ENCODE measurements at places on chromosomes 6 and 20.

GRCh38 chr6:116115781-116116180 lies 10.2 kb downstream of the COL10A1 start:
- no peak for DNase-seq

- DNase-seq: no peak
Observed at GRCh38 chr20:3226093-3226492, 12.9 kb downstream of the SLC4A11 start.

DNA sequence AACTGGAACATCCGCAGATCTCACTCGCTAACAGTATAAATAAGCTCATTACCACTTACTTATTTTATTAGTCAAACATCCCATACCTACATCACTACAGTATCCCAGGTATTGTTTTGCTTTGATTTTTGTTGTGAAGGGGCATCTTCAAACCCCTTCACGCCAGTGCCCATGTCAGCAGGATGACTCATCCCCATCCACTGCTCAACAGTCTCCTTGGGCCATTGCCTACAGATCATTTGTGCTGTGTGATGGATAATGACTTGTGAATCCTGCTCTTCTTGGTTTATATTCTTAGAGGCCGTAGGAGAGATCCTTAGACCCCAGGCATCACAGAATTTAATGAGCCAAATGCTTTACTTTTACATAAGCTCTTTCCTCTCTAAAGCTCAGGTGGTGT lies 8.5 kb upstream of the SIRT5 start:
- DNase-seq: no peak

GRCh38 chr20:30811885-30812671 lies 445.4 kb upstream of the DEFB115 start:
- DNase-seq: no peak

DNA sequence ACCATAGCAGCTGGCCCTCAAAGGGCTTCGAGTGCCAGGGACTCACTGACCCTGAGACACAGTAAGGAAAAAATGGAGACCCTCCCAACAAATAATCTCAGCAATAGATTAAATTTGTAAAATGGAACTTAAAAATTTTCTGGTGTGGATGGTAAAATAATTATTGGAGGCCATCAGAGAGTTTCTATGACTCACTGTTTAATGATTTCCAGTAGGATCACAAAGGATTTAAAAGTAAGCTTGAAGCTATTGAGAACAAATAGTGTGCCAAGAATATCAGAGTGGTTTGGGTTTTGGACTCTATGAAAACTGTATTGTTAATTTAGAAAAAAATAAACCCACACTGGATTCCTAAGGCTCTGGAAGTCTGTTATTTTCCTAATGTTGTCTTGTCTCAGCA lies 115.2 kb upstream of the AKIRIN2 start:
- no peak for DNase-seq

- no peak for DNase-seq
Observed at GRCh38 chr6:135577059-135577538, 79.6 kb upstream of the AHI1 start.

- no peak for DNase-seq
Observed at GRCh38 chr20:20333866-20334265, 34.0 kb upstream of the INSM1 start.

GRCh38 chr20:61387204-61387953 lies 135.3 kb downstream of the CDH4 start:
- no peak for DNase-seq

GRCh38 chr6:164827537-164827936 lies 481.9 kb downstream of the C6orf118 start:
- DNase-seq: no peak

DNA sequence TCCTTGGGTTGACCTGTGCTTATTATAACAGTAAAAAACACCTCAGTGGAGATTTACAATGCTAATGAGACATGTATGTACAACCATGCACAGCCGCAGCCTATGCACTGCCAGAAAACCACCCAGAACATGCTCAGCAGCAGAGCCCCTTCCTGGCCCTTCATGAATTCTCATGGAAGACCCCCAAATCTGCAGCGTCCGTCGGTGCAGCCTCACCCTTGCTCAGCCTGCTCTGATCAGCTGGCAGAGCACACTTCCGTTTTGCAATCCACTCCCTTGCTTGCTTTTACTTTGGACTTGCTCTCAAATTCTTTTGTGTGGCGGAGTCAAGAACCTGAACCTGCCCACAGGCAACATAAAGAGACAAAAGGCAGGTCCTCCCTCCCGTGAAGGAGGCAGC lies 378.2 kb upstream of the SULF2 start:
- no peak for DNase-seq

DNA sequence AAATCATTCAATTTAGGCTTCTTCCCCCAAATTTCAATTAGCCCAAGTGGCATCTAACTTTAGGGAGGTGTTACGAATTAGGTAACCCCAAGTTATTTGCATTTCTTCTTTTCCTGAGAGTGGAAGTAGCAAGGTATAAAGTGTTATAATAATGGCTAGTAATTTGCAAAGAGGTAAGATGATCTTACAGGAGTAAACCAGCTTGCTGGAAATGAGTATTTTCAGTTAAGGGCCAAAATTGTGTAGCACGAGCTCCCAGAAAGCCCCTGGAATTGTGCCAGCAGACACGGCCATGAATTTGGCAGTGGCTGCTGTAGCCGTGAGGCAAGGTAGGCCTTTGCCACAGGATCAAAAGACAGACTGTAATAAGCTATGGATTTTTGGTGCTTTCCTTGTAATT lies 38.0 kb downstream of the CITED2 start:
- DNase-seq: peak; percentile 11

DNA sequence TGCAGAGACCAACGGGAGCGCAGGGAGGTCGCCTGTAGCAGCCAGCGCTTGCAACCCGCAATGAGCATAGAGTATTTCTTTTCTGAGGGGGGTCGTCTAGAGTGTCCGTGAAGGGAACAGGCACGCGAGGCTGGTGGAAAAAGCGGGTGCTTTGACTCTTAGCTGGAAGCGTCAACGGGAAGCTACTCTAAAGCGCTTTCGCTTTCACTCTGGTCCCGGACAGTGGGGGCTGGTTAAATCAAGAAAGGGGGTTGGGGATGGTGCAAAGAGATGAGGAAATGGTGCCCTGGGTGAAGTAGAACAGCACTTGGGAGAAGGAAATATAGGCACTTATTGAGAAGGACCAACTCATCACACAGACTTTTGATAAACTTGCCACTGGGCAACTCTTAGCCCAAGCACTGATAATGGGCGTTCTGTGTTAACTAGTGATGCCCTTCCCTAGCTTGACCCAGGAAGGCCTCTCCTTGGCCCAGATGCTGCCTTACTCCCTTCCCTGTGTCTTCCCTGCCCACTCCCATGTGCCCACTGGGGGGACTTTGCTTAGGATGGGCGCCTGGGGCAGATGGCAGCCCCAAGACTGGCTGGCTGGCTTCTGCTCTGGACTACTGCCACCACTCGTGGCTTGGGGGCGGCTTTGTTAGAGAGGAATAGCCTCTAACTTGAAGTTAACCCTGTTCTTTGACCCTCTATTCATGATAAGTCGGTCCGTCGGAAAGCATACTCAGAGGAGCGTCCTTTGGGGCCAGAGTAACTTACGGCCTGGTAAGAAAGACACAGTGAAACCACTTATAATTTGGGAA lies 585 bp downstream of the PSMB9 start:
- peak; percentile 67 for DNase-seq

DNA sequence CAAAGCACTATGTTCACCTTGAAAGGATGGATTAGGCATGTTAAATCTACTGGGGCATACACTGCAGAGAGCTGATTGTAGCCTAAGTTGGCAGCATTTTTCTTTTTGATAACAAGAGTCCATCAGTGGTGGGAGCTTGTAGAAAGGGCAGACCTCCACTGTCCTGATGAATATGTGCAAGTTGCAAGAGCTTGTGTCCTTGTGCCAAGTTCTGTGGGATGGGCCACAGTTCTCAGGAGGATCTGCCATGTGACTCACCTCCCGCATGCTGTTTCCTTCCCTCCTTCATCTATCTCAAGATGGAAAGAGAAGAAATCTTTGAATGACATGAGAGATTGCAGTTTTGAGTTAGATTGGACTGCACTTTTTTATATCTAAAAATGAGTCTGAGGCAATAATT lies 58.3 kb upstream of the GGTLC1 start:
- no peak for DNase-seq

All from CD4-positive, alpha-beta T cell treated with Interleukin-17A for 4 hours (primary cell).